ENCODE measurements at places on chromosomes 11 and 22.

- peak; percentile 46 for DNase-seq
Measured at GRCh38 chr11:65879617-65880016, at the start of gene CTSW. Gene CTSW, plus strand, starts transcription at chr11:65879837. Its CDS starts 18 bp downstream, at chr11:65879855.

DNA sequence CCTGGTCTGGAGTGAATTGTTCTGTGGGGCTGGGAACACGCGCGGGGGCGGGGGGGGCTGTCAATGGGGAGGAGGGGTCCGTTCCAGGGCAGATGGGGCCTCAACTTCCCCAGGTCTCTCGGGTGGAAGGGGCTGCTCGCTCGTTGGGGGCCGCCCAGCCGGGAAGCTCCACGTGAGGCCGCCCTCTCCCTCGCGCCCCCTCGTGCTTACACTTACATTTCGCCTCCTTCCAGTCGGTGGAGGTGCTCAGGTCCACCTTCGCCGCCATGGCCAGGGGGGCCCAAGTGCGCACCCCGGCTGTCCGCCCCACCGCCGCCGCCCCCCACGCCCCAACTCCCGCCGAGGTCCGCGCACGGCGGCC is 452 bp downstream of the MACROD1 start:
- DNase-seq: no peak

GRCh38 chr11:71486320-71486719 is 33.3 kb downstream of the NADSYN1 start:
- no peak for DNase-seq

- DNase-seq: no peak
Measured at GRCh38 chr11:10648871-10649270, 44.7 kb downstream of the IRAG1 start.

DNA sequence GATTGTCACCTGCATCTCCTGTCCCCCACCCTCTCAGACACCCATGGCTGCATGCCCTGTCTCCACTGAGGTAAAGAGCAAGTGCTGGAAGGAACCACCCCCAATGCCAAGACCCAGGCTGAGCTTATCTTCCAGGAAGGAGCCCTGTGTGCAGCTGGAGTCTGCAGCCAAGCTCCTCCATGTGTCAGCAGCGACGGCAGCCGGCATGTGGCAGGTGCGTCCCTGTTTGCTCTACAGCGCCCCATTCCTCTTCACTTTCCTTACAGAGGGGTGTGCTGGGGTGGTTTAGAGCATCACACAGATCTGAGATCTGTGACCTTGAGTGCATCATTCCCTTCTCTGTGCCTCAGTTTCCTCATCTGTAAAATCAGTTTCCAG is 7.7 kb upstream of the MN1 start:
- no peak for DNase-seq

DNA sequence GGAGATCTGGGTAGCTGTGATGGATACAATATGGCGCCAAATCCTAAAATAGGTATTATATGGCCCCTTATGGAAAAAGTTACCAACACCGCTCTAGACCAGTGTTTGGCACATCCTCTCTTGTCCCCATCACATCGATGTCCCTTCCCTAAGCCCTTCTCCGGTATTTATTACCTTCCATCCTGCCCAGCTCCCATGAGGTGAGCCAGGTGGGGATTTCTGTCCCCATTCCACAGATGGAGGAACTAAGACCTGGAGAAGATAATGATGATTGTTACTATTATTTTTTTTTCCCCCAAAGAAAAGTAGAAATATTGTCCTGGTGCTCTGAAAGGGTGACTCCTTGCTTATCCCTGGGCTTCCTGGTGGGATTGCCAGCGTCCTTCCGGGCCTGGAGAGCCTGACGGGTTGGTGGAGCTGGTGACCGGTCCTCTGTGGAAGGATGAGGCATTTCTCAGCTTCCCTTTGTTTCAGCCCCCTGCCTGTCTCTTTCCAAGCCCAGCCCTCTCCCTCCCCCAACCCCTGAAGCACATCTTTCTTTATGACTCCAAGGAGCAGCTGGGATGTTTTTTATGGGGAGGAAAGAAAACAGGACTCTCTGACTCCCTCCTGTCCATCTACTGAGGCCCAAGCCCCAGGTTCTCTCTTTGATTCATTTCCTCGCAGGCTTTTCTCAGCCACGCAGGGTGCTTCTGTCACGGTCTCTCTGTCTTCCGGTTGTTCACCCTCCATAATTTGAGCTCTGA is 65.4 kb downstream of the TP53I11 start:
- no peak for DNase-seq

DNA sequence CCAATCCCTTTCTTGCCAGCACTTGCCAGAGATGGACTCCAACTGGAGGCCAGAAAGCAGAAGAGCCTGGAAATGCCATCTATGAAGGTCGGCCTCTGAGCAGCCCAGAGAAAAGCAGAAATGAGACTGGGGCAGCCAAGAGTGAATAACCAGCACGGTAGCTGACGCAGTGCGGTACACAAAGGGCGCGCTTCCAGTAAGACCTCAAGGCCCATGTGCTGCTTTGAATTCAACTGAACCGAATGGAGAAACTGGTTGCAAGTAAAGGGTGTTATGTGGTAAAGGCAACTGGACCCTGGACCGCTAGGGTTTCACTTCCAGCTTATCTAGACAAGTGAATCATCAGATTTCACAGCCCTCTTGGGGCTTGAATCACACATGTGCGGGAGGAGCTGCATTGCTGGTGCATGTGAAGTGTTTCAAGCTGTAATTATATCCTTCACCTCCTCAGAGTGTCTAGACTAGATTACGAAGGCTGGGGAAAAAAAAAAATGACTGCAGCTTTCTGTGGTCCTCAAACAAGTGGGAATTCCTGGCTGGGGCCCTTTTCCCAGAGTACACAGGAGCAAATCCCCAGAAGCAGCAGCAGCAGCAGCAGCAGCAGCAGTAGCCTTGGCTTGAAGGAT is 128.9 kb downstream of the CCDC34 start:
- DNase-seq: no peak

GRCh38 chr11:125331357-125332035 is 164.6 kb downstream of the FEZ1 start:
- DNase-seq: no peak

DNA sequence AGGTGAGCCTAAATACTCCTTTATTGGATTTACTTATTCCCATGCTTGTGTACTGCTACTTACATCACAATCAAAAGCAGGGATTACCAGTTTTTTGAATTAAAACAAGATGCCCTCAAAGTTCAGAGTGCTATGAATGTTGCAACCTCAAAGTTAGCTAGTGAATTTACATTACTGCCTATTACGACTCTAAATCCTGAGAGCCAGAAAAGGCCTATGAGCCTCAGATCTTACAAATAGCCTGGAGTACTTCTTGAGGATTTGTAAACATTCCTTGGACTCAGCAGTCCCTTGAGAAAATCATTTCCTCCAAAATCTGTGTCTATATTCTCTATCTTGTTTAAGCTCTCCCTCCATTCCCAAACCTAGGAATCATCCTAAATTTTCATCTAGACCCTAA is 25.5 kb downstream of the CHORDC1 start:
- DNase-seq: no peak

GRCh38 chr11:10896493-10896892 is 38.6 kb upstream of the ZBED5 start:
- no peak for DNase-seq

DNA sequence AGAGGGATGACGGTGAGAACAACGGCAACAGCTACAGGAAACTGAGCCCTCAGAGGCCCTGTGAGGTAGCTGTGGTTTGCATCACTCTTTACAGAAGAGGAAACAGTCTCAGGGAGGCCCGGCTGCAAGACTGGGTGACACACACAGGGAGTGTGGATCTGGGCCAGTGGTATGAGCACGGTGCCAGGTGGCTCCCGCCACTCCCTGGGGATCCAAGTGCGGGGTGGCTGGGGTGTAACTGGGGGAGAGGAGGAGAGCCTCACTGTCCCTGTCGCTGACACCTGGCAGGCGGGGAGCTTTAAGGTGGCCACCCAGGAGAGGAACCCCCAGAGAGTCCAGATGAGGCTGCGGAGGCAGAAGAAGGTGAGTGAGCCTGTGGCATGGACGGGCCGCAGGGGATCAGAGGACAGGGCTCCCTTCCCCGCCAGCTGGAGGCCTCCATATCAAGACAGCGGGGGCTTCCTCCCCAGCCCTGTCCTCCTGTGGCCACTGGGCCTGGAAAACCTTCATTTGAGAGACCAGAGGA is 5.6 kb downstream of the RGL4 start:
- peak; percentile 87 for DNase-seq

- DNase-seq: no peak
Measured at GRCh38 chr11:122367809-122368231, 251.8 kb upstream of the BLID start.

DNA sequence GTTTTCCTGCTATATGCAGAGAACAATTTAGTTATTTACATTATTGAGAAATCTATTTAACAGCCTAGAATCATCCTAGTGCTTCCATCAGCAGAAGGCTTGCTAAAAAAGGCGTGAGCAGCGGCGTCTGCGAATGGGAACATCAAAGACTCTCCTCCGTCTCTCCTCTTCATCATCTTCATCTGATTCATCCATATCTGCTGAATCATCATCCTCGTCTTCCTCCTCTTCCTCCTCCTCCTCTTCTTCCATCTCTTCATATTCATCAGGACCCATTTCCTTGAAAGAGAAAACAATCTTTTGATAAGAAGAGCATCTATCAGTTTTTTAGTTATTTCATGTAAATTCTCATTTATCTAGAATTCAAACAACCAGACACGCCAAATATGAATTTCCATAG is 5.6 kb upstream of the CD59 start:
- DNase-seq: no peak

- no peak for DNase-seq
Measured at GRCh38 chr11:125990244-125990643, 44.4 kb downstream of the VSIG10L2 start.

DNA sequence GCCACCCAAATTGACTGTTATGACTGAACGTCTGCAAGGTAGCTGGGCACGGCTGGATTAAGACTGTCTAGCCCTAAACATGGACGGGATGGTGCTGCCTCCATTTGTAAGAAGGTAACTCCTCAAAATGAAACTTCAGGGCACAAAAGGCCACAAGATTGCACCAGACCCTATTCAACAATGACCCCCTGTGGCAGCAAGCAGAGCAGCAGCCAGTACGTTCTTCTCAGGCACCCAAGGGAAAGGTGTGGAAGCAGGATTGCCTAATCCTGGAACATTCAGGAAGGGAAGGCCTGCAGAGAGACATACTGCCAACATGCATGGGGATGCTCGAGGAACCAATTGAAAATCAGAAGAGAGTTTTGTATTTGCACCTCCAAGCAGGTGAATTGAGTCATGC is 4.5 kb upstream of the TBX10 start:
- no peak for DNase-seq

- no peak for DNase-seq
Measured at GRCh38 chr11:66985508-66986177, 10.5 kb downstream of the C11orf86 start.

DNA sequence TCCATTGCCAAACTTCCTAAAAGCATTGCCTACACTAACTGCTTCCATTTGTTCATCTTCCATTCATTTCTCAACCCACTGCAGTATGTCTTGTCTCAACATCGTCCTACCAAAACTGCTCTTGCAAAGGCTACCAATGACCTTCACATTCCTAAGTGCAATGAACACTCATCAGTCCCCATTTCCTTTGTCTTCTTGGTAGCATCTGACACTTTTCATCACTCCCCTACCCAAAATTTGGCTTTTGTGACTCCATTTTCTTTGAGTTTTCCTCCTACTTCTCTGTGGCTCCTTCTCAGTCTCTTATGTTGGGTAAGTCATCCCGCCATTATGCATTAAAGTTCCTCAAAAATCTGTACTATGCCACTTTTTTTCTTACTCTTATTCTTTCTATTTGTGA is 135.4 kb downstream of the CCDC81 start:
- DNase-seq: no peak

- no peak for DNase-seq
Measured at GRCh38 chr11:1043563-1044096, 7.1 kb upstream of the MUC6 start.

GRCh38 chr11:6812390-6813005 is 13.0 kb upstream of the OR6A2 start:
- peak; percentile 21 for DNase-seq

- DNase-seq: no peak
Measured at GRCh38 chr11:7143908-7144307, 55.1 kb downstream of the RBMXL2 start.

GRCh38 chr11:129273944-129274711 is 82.0 kb upstream of the ARHGAP32 start:
- DNase-seq: no peak

- DNase-seq: no peak
Measured at GRCh38 chr11:114156131-114156581, 96.6 kb downstream of the ZBTB16 start.

GRCh38 chr11:88042647-88043046 is 132.6 kb downstream of the RAB38 start:
- no peak for DNase-seq

GRCh38 chr11:30143098-30143705 is 87.6 kb upstream of the FSHB start:
- no peak for DNase-seq

DNA sequence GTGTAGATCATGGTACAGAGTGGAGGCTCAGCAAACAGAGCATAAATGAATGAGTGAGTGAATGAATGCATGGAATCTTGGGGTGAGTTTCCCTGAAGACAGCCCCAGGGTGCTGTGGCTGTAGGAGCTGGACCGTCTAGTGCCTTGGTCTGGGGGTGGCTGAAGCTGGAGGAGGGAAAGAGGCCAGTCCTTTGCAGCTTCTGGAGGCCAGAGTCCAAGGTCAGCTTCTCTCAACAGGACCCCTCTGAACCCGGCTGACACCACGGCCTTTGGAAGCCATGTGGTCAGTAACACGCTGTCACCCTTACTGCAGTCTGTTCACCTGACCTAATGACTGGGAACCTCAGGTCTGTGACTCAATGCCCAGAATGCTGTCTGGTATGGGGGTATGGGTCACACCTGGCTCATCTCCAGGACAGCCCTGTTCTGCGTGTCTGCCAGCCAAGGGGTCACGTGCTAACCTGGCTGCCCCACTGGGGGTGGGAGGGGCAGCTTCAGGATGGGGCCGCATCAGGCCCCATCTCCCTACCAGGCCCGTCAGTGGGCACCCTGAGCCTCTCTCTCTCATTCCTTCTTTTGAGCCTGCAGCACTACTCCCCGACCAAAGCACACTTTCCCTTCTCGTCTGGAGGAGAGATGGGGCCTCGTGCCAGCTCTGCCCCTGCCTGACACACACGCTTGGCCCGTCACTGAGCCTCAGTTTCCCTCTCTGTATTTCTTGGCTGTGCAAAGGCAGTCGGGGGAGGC is 24.1 kb upstream of the CHKA start:
- DNase-seq: no peak

GRCh38 chr11:65295571-65296341 is 18.9 kb upstream of the CDC42EP2 start:
- DNase-seq: no peak

DNA sequence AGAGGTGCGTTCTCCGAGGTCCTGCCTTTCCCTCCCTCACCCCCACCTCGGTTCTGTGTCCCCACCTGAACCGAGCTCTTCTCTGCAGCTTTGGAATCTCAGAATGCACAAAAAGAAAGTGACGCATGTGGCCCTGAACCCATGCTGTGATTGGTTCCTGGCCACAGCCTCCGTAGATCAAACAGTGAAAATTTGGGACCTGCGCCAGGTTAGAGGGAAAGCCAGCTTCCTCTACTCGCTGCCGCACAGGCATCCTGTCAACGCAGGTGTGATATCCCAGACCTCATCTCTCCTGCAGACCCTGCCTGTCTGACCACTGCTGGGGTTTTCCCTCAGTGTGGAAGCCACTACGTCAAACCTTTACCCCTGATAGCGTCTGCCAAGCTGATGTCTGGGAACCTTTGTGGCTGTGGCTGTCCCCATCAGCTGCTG is 13.9 kb downstream of the ACP2 start:
- peak; percentile 81 for DNase-seq
